Activated naive CD4-positive, alpha-beta T cell (primary cell): ENCODE measurements at places on chromosomes 13 and 19.

GRCh38 chr13:26562512-26562890 is 5.0 kb downstream of the WASF3 start:
- DNase-seq, result no peak

DNA sequence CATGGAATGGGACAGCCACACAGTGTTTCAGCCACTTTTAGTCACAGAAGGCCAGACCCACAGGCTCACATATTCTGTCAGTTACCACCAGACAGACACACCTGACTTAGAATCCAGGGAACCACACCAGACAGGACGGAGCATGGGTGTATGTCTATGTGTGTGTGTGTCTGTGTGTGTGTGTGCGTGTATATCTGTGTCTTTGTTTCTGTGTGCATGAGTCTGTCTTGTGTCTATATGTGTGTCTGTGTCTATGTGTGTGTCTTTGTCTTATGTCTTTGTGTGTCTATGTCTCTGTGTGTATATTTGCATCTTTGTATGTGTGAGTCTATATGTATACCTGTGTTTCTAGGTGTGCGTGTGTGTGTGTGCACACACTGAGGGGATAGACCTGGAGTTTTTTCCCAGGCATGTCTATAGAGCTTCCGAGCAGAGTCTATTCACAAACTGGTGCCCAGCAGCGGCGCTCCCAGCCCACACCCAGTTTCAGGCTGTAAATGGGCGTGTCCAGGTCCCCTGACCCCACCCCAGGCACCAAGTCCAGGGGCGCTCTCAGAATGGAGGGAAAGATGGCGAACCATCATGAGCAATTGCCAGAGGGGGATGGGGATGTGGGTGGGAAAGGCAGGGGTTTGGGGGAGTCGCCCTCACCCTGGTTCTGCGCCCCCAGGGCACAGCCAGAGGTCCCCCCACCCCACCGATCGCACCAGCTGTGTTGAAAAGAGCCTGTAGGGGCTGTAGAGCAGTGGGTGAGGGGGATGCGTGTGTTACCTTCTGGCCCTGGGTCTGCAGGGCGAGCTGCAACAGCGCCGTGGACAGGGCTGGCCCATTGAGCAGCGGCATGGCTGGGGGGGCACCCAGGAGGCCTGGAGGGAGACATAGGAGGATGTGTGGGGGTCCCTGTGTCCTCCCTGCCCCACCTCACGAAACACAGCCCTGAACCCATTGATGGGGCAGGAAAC is 6.3 kb upstream of the FDX2 start:
- no peak for DNase-seq

- DNase-seq, result no peak
Measured at GRCh38 chr13:80362481-80362880, 21.6 kb upstream of the SPRY2 start.

GRCh38 chr13:40680659-40681323 is 14.3 kb upstream of the FOXO1 start:
- DNase-seq, result no peak
